ENCODE measurements at places on chromosomes 11 and 22. TPM values are rescaled to one million over a fixed set of nuclear protein-coding genes. Genes with fewer than 3 reads are reported as not detected.

- DNase-seq: no peak
These were observed 30.3 kb upstream of the NAP1L4 start for GRCh38 chr11:3022300-3022967.

GRCh38 chr11:83569134-83569805 lies 283.1 kb upstream of the CCDC90B start:
- no peak for DNase-seq

DNA sequence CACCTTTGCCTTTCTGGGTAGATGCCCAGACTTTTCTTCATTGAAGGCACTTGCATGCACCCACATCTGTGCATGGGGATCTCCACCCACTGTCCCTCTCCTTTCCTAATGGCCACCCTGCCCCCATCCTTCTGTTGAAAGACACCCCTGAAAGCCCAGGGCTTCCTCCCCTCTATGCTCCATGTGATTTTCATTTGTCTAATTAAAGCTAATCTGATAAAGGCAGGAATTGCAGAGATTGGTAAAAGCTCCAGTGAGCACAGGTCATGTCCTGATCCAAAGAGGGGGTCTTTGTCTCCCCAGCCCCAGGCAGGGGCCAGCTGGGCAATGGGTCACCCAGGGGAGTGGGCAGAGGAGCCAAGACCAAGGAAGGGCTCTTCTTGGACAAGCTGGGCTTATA lies 107.6 kb upstream of the CD82 start:
- no peak for DNase-seq

DNA sequence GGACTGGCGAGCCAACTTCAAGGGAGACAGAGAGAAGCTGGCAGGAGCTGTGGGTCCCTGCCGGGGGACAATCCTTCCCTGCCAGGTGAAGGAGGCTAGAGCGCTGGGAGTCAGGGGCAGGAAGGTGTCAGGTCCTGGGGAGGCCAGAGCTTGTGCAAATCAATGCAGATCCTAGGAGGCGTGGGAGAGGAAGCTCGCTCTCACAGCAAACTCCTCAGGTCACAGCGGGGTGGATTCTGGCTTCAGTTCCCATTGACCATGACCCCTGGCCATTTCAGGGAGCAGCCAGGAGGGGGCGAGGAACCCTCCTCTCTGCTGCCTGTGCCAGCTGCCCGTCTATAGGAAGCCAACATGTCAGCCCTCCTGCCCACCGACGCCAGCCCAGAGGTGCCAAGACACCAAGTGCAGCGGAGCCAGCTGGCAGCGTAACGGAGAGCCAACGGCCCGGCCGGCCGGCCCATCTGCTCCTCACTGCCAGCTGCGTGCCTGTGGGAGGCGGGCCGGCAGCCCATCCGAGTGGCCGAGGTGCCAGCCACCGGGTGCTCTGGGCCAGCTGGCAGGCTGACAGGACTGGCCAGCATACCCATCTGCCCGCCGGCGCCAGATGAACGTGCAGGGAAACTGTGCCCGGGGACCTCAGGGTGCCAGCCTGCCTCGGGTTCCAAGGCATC lies 374.8 kb downstream of the MIAT start:
- no peak for DNase-seq

- no peak for DNase-seq
These were observed 9.3 kb downstream of the LGALS2 start for GRCh38 chr22:37570661-37570976.

- DNase-seq: no peak
These were observed 14.7 kb downstream of the IGLL1 start for GRCh38 chr22:23565305-23565914.

GRCh38 chr11:75795276-75796090 lies 19.5 kb upstream of the UVRAG start:
- peak; percentile 36 for DNase-seq

DNA sequence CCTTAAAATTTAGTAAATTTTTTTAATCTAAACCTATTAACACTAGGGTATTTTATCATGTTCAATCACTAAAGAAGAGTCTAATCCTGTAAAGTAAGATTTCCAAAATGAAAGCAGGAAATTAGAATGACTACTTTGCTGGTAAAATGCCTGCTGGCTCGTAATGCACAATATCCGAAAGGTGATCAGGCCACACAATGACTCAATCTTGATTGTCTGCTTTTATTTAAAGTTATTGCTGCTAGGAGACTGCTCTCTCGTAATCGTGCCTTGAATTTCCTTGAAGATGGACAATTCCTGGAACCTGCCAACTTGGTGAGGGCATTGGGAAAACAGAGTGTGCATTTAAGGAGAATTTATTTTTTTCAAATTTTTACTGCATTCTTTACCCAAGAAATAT lies 1786.5 kb upstream of the RAG2 start:
- no peak for DNase-seq

TRIM49 gene
- not detected for total RNA-seq

FSHB gene
- total RNA-seq: not detected

LRRN4CL gene
- 0.21 TPM for total RNA-seq

CYP2D6 gene
- total RNA-seq: 1.7 TPM

Measured in chondrocyte (in vitro differentiated cells).